Central memory CD4-positive, alpha-beta T cell (primary cell): ENCODE measurements at places on chromosomes 12 and 14.

- DNase-seq: no peak
Measured at GRCh38 chr14:75879031-75879430, 102.8 kb downstream of the TGFB3 start.

GRCh38 chr12:124829008-124829707, 34.5 kb downstream of the SCARB1 start:
- no peak for DNase-seq

DNA sequence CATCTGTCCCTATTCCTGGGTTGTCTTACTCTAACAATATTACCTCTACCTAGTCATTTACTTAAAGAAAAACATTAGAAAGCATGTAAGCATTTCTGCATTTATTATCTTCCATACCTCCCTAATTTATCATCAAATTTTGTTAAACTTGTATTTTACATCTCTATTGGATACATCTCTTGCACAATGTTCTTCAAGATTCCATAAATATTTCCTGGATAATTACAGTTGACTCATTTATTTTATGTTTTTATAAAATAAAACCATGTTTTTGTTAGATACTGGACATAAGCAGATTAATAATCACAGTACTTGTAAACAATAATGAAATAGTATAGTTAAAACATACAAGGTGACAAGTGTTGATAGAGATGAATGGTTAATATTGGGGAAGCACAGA, 209.0 kb downstream of the TMTC3 start:
- DNase-seq: no peak

- DNase-seq: no peak
Measured at GRCh38 chr12:124727264-124727800, 136.3 kb downstream of the SCARB1 start.

DNA sequence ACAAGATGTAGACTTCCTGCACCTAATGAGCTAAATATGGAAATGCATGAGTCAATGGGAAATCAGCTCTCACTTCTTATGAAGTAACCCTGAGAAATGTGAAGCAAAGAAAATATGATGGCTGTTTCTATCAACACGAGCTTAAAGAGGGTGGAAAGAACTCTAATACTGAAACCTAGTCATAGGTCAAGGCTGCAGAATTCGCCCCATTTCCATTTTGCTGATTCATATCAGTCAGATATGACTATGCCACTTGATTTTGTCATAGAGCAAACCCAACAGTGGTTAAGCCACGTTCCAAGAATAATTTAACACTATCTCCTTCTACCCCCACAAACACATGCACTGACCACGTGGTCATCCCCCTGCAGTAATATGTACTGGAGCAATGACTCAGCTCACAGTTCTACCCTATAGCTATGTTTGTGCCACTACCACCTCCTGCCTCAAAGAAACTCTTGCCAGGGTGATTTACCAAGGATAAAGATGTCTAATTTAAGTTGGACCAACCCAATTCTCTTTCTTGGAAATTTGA, 157.5 kb downstream of the TMTC3 start:
- no peak for DNase-seq

DNA sequence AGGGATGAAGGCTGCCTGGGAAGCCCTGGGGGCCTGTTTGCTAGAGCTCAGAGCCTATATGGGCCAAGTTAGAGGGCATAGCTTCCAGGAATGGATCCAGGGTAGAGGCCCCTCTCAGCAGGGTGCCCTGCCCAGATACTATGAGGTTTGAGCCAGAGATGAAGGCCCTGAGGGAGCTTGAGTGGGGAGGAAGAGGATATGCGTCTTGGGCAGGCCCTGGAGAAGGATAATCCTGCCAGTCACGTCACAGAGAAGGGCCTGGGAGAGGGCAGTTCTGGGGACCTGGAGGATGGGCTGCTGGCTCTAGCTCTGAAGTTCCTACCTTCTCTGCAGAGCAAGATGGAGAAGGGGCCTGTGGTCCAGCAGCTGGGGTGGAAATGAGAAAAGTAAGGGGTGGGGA, 5.9 kb upstream of the CACNB3 start:
- no peak for DNase-seq

DNA sequence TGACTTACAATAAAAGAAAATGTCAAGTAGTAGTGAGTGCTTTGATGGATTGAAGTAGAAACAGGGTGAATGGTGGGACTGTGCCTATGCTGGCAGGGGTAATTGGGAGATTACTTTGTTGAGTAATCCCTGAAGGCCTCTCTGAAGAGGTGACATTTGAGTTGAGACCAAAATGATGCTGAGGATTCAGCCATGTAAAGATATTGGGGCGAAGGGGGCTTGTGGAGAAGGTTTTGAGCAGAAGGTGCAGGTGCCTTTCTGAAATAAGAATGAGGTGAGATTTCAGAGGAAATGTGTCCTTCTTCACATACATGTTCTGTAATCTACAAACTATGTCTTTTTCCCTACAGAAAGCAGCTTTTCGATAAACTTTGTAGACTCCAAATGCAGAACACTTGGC, 8.0 kb downstream of the GNG2 start:
- no peak for DNase-seq

- DNase-seq: peak; percentile 55
Measured at GRCh38 chr12:117874842-117875434, 93.9 kb downstream of the KSR2 start.

GRCh38 chr14:66606826-66607225, 98.9 kb downstream of the GPHN start:
- DNase-seq: no peak

DNA sequence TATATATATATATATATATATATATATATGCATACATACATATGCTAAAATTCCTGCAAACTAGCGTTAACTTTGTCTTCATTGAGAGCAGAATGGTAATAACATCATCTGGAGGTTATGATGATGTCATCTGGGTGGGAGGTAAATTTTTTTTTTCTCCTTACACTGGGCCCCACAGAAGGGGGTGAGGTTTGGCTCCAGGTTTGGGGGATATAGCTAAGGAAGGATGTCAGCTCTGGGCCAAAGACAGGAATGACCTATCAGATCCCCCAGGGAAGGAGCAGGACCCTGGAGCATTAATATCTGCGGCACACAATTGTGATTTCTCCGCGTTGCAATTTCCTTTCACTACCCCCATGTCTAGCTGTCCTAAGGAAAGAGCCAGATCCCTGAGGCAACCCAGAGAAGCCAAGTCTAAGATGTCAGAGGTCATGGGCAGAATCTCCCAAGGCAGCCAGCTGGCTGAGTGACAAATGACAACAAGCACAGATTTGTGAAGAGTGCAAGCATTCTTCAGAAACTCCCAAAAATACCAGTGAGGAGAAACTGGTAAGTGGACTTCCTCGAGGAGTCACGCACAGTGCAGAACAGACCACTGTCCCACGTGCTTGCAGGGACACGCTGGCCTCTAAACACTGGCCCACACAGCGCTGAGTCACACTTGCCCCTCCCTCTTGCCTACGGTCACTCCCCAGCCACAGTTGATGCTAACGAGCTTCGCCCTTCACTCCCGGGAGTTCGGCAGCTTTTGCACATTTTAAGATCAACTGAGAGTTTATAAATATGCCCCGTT, 9.9 kb downstream of the UBC start:
- DNase-seq: no peak

DNA sequence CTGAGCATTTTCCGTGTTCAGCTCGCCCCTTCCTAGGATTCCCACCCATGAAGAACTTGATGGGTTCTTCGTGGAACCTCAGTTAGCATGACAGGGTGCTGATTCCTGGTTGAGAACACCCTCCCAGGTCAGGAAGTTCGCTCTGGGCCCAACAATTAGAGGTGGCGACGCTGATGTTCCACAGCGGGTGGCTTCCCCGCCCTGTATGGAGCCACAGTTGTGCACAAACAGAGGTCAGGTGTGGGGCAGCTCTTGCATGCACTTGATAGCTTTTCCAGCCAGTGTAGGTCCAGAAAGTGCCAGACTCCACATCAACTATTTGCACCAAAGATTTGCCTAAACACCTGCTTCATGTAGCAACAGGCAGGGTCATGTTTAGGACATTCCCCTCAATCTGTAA, 788.2 kb downstream of the MED13L start:
- no peak for DNase-seq

GRCh38 chr12:103547376-103547775, 39.7 kb upstream of the STAB2 start:
- DNase-seq: no peak

- DNase-seq: no peak
Measured at GRCh38 chr14:73047808-73048207, 10.5 kb upstream of the RBM25 start.

DNA sequence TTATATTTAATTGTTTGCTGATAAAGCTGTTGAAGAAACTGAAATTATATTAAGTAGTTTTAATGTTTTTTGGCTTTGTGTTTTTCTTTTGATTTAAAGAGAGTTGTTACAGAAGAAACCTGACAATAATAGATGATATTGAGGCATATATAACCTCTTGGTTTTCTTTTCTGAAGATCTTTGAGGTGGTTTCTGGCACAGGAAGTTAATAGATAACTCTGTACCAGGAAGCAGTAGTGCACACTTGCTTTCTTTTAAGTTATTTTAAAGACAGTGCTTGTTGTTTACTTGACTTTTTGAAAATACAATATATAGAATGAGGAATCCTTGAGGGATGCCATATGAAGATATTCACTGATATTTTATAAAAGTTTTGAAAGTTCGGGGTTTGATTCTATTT, 209.0 kb upstream of the FBXO33 start:
- peak; percentile 15 for DNase-seq

- DNase-seq: no peak
Measured at GRCh38 chr12:105590571-105590970, 260.1 kb downstream of the C12orf75 start.

DNA sequence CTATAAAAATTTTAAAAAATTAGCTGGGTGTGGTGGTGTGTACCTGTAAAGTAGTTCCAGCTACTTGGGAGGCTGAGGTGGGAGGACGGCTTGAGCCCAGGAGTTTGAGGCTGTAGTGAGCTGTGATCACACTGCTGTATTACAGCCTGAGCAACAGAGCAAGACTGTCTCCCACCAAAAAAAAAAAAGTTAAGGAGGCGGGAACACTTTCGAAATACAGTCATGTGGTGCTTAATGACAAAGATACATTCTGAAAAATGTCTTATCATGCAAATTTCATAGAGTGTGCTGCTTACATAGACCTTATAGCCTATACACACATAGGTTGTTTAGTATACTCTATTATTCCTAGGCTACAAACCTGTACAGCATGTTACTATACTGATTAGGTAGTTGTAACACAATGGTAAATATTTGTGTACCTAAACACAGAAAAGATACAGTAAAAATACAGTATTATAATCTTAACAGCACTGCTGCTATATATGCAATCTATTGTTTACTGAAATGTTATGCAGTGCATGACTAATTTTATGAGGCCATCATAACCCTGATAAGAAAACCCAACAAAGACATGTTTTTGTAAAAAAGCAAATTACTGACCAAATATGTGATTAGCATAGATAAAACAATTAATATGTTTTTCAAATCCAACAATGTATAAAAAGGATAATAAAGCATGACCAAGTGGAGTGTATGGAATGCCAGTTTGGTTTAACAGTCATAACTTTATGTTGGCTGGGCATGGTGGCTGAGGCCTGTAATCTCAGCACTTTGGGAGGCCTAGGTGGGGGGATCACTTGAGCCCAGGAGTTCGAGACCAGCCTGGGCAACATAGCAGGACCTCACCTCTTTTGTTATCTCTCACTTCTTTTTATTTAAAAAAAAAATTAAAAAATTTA, 11.4 kb downstream of the EIF2S1 start:
- DNase-seq: no peak

GRCh38 chr12:63922474-63922873, 78.0 kb downstream of the SRGAP1 start:
- DNase-seq: no peak

GRCh38 chr12:88144546-88145468, 2.7 kb downstream of the TMTC3 start:
- no peak for DNase-seq

- DNase-seq: no peak
Measured at GRCh38 chr12:113171543-113171942, 13.7 kb downstream of the DDX54 start.

GRCh38 chr12:54239620-54240019, 40.3 kb downstream of the CBX5 start:
- DNase-seq: no peak

- peak; percentile 56 for DNase-seq
Measured at GRCh38 chr14:72451054-72451972, 442.6 kb downstream of the DPF3 start.

DNA sequence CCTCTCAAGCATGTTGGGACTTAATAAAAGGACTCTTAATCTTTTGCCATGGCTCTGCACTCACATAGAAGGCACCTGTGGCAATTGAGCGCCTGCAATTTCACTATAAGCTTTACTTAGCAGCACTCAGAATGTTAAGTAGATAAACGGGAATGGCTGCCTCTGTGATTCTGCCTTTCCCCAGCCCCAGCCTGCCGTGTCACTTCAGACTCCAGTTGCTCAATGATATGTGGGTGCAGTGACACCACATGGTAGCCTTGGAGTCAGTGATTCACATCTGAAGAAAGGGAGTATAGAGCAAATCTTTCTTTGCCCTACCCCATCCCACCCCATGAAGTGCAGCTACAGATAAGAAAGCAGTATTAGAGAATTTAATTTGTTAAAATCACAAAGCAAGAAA, 96.1 kb downstream of the ZFC3H1 start:
- no peak for DNase-seq
